ENCODE measurements at places on chromosomes 6 and 20. TPM values are rescaled to one million over a fixed set of nuclear protein-coding genes. Genes with fewer than 3 reads are reported as not detected.
A peak's percentile ranks its signal among the peaks of the same experiment; 100 is the strongest.

- no peak for DNase-seq
These were observed 37.9 kb upstream of the SLC23A2 start for GRCh38 chr20:5039255-5039657.

GRCh38 chr20:37534401-37535157 lies 6.9 kb upstream of the BLCAP start:
- DNase-seq = peak; percentile 64

The WDR46 gene
- 52.4 TPM for total RNA-seq

- DNase-seq = no peak
These were observed 4.4 kb downstream of the PCIF1 start for GRCh38 chr20:45938727-45939438.

The OR12D3 gene
- not detected for total RNA-seq

The TFAP2D gene
- total RNA-seq = not detected

DNA sequence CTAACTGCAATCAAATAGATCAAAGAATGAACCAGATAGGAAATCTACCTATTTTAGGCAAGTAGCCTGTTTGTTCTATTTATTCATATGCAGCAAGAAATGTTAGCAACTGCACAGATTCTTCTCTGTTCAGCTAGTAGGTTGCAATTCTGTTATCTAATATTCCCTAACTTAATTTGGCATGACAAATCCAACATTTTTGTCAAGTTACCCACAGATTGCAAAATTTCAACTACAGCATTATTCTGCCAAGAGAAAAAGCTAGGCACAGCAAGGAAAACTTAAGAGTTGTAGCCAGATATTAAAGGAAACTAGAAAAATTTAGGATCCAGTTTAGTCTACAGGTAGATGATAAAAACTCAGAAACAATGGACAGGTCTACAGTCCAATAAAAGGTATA lies 104.4 kb upstream of the SYNCRIP start:
- no peak for DNase-seq

The FILIP1 gene
- 0.15 TPM for total RNA-seq

The MRAP2 gene
- not detected for total RNA-seq

The ZC2HC1B gene
- total RNA-seq = not detected

The ADGRF5 gene
- total RNA-seq = 40.0 TPM

DNA sequence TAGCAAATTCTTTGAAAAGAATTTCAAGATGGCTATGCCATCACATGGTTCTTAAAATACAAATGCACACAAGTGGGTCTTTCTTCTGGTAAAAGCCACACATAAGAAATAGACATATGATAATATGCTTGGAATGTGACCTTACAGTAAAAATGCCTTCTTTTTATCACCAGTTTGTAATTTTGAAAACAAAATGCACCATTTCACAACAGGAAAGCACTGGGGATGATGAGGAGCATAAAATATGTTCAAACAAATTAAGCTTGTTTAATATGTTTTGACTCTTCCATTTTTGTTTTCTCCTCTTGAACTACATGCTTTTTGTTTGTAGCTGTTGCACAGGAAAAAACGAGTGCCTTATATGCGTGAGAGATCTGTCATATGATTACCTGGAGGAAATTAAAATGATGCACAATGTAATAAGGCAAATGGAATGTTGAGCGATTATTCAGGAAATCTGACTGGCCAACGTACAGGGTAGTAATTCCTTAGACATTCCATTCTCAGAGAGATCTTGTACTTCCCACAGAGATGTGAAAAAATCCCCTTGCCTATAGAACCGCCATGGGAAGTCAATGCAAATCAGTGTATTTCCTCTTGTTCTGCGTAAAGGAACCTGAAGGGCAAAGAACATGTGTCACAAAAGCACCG lies 911.6 kb downstream of the TFAP2A start:
- peak; percentile 78 for DNase-seq

DNA sequence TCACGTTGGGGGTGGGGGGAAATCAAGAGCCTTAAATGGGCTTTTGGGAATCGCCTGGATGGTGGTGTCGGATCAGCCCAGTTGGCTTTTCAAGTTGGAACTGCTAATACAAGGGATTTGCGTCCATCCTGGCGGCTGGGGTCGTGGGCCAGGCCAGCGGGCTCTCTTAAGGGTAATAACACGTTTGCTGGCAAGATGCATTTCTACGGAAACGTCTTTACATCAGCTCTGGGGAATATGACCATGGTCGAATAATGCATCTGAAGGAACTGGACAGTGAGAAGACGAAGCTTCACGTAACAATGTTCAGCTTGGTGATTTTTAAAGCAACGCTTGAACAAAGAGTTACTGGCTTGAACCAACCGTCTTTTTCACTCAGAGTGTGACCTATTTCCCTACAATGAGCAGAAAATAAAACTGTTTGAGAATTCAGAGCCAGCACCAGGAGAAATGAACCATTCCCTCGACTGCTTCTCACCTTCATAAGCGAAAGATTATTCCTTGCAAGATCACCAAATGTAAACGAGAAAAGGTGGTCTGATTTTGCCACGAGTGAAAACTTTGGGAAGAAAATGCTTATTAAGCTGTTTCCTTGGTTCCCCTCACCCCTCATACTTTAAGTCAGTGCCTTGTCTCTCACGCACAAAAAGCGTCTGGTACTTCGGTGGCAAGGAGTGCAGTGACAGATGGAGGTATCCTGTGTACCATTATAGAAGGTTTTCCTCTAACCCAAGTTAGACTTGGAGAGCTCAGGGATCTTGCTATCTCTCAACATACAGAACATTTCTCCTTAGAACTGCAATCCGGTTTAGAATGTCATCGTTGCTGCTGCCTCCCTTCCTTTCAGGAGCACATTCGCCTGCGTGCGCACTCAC lies 1.4 kb upstream of the MARCKS start:
- DNase-seq = peak; percentile 26

- DNase-seq = peak; percentile 90
These were observed 26.6 kb downstream of the RIN2 start for GRCh38 chr20:19784511-19785172.

GRCh38 chr6:102381203-102381602 lies 987.7 kb downstream of the GRIK2 start:
- DNase-seq = no peak

The FRK gene
- 14.4 TPM for total RNA-seq

GRCh38 chr20:8126841-8127378 lies 5.2 kb upstream of the PLCB1 start:
- no peak for DNase-seq

The STMND1 gene
- 0.26 TPM for total RNA-seq

GRCh38 chr20:21240394-21240793 lies 62.7 kb upstream of the XRN2 start:
- DNase-seq = no peak

The PLA2G7 gene
- 0.68 TPM for total RNA-seq

DNA sequence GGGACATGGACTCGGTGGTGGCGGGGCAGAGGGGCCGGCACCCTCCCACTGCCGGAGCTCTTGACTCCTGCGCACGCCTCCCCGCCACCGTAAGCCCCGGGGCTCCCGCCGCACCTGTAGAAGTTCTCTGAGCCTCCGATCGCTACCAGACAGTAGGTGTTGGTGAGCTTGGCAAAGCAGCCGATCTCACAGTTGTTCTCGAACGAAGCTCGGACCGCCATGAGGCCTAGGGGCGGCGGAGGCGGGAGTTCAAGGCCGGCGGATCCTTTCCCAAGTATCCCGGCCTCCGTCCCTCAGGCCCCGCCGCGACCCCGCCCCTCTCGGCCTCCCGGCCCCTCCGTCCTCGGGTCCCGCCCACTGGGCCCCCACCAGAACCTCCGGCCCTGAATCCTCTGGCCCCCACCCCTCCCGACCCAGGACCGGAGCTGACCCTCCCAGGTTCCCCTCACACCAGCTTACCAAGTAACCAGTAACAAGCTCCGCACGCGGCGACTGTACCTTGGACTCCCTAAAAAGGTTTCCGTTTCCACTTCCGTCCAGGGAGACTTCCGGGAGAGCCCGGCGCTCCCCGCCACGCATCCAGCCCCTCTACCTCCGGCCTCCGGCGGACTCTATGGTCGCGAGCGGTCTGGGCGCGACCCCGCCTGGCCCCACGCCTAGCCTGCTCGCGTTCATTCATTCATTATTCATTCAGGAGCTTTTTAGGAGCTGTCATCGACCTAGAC lies at the start of gene EIF6:
TSS of gene EIF6 (minus strand) at position 506 of the 725 bp plus-strand sequence. CDS start at position 221, 285 bp downstream.
- DNase-seq = peak; percentile 73

GRCh38 chr6:122014961-122015360 lies 384.5 kb upstream of the HSF2 start:
- no peak for DNase-seq

The VSTM2L gene
- 2.3 TPM for total RNA-seq

- peak; percentile 59 for DNase-seq
These were observed 172.8 kb upstream of the ARG1 start for GRCh38 chr6:131400054-131400778.

DNA sequence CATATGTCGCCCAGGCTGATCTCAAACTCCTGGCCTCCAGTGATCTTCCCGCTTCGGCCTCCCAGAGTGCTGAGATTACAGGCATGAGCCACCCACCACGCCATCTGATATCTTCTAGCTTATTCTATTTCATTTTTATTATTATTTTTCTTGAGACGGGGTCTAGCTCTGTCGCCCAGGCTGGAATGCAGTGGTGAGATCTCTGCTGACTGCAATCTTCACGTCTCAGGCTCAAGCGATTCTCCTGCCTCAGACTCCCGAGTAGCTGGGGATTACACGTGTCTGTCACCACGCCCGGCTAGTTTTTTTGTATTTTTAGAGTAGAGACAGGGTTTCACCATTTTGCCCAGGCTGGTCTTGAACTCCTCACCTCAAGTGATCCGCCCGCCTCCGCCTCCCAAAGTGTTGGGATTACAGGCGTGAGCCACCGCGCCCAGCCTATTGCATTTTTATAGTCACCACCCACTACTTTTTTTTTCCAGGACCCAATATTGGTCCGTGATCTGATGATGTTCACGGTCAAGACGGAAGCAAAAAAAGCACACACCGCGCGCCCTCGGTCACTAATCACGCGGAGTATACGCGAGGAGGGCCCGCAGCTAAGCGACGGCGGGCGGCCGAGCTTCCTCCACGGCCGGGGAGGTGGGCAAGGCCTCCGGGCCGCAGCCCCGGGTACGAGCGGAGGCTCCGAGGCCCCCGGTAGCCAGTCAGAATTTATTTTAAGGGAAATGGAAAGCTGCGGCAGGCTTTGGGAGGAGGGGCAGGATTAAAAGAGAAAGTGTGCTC lies 1.1 kb upstream of the LSM14B start:
- DNase-seq = no peak

GRCh38 chr6:101806241-101806640 lies 412.7 kb downstream of the GRIK2 start:
- DNase-seq = no peak

The EBF4 gene
- total RNA-seq = 5.1 TPM

- no peak for DNase-seq
These were observed 127.2 kb upstream of the TCF21 start for GRCh38 chr6:133761706-133762105.

DNA sequence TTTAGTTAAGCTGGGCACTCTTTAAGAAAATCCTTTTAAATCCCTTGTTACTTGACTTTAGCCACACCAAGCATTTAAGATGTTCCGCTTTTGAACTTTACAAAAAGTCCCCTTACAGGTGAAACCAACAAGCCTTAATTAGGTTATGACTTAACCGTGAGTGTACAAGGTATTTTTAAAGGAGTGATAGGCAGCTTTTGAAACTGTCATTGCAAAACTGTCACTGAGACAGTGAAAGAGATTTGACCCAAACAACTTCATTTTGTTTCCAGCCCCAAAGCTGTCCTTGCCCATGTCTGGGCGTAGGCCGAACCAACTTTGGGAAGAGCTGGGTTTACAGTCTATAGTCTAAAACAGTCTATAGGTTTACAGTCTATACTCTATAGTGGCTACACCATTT lies 305.4 kb downstream of the FARS2 start:
- no peak for DNase-seq

DNA sequence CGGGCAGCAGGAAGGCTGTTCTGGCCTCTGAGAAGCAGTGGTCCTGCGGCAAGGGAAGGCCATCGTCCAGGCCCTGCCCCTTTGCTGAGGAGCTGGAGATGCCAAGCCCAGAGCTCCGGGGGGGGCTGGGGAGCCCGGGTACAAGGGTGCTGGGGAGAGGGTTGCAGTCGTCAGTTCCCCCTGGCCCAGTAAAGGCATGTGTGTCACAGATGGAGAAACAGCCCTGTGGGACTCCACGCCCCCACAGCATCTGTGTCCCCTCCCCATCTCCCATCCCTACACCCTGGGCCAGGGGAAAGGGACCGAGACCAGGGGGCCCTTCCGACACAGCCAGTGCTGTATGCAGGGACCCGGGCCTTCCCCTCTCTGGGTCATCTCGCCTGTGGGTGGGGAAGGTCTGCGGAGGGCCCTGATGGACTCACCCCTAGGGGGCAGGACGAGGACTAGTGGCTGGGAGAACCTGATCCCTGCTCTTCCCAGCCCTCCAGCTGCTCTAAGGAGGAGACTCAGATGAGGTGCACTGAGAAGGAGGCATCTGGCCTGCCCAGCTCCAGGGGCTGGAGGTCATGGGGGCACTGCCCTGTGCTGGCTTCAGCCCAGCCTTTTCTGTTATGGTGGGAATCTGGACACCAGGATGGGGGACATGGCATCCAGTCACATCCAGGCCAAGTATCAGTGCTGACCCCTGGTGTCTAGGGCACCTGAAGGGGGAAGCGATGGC lies 609 bp downstream of the MYL9 start:
- no peak for DNase-seq

The NR2E1 gene
- not detected for total RNA-seq

The MYT1 gene
- total RNA-seq = 0.18 TPM

The RIPPLY2 gene
- total RNA-seq = not detected

GRCh38 chr20:21031666-21032065 lies 74.5 kb downstream of the LINC00237 start:
- DNase-seq = no peak

- DNase-seq = no peak
These were observed 113.4 kb downstream of the B3GAT2 start for GRCh38 chr6:70843328-70843918.

DNA sequence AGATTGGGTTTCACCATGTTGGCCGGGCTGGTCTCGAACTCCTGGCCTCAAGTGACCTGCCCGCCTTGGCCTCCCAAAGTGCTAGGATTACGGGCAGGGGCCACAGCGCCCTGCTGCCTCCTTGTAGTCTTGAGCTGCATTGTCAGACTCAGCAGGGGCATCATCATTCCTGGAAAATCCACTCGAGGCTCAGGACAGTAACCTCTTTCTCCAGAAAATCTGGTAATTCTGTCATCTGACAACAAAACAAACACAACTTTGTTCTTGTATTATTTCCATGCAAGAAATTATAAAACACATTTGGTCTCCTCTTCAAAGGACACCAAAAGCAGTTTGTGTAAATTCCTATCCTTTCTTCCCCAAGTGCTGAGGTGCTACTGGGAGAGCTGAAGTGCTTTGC lies 137.2 kb upstream of the INSM1 start:
- DNase-seq = no peak

DNA sequence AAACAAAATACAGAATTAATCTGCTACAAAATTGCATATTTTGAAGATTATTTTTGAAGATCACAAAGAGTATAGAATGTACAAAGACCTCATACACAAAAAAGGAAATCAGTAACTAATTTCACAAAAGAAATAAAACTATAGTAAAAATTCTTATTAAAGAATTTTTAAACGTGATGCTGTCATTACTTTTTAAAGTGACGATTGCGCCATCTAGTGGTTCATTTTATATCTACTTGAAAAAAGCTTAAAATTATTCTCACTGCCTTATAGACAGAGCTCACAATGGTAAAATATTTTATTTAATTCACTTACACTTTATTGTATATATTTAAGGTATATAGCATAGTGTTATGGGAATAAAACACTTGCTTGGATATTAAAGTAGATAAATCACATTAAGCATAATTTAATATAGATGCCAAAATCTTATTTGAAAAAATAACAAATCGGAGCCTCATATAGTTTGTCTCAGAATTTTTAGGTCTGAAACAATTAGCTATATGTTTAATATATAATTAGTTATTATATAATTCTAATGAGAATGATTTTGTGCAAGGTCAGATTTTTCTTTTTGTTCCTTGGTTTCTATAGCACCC lies 128.8 kb downstream of the PHF3 start:
- no peak for DNase-seq
